Stimulated activated CD4-positive, alpha-beta T cell treated with anti-CD3 and anti-CD28 coated beads, TNF-alpha, amount 100 ng/mL, for 48 hours (primary cell): ENCODE measurements at places on chromosomes 12 and 14.

DNA sequence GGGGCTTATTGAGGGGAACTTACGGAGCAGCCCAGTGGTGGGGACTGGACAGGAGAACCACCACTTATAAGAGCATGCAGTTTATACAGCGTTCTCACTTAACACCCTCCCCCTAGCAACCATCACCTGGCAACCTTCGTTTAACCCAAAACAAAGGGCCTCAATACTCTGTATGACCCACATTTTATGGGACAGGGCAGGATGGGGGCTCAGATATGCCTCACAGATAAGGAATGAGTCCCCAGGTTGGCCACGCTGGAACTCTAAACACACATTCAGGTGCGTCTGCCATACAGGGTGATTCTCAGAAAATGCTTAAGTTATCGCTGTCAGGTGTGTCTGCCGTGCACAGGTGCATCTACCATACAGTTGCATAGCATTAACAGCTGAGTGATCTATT, 99.2 kb downstream of the GCH1 start:
- DNase-seq = no peak

GRCh38 chr12:29700761-29701481, 82.8 kb downstream of the TMTC1 start:
- no peak for DNase-seq

GRCh38 chr14:50242566-50243310, 11.4 kb upstream of the SOS2 start:
- DNase-seq = no peak

DNA sequence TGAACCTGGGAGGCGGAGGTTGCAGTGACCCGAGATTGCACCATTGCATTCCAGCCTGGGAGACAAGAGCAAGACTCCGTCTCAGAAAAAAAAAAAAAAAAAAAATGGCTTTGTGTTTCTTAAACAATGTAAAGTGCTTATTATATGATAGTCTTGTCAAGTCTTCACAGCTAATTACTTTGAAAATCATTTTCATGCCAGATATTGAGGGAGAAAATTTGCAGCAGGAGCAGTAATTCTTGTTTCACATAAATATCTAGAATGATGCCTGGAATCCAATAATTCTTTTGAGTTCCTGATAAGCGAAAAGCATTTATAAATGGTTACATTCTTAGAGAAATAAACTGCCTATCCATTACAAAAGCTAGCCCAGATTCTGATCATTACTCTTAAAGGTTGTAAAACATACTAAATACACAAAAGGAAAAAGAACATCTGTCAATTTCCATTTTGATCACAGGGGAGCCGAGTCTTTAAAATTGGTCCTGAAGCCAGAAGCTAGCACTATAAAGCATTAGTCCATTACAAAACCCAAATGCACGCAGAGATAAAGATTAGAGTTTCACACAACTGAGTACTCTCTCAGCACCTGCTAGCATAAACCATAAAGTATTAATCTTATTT, 50.3 kb downstream of the IFT81 start:
- DNase-seq = no peak

DNA sequence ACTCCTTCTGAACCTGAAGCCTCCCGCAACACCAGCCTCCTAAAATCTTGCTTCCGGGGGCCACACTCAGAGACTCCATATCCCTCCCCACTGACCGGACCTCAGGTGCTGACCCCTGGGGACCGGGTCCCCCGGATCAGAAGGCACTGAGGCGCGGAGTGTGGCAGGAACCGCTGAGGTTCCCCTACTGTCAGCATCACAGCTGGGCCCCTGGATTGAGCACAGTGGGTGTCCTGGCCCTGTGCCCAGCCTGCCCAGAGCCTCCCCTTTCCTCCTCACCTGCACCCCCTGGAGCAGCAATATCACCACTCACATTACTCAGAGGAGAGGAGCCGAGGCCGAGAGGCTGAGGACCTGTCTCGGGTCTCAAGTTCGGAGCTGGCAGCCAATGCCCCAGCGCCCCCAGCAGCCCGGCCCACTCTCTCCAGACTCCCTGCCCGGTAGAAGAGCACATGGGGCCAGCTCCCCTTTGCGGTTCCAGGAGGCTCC, 101.2 kb upstream of the EIF5 start:
- no peak for DNase-seq

- no peak for DNase-seq
These were observed 33.5 kb upstream of the EVL start for GRCh38 chr14:100031506-100032281.
